Activated T-cell treated with anti-CD3 and anti-CD28 coated beads, Interleukin-2, amount 50 U/mL, for 1 hour (primary cell): ENCODE measurements at places on chromosomes 16 and 17.
A peak's percentile ranks its signal among the peaks of the same experiment; 100 is the strongest.

DNA sequence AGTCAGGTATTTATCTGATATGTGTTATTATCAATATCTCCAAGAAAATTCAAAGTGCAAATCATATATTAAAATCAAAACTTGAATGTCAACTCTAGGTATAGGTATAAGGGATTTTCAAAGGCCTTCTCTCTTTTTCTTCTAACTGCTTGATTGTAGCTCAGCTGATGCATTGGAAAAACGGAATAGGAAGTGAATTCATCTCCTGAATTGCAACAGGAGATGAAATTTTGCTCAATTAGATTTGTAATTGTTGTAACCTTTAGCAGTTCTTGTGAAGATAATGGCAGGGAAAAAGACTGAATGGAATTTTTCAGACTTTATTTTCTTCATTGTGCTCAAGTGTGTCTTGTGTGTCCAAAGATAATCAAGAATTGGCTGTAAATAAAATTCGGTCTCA lies 190.2 kb upstream of the KCNJ16 start:
- no peak for DNase-seq

DNA sequence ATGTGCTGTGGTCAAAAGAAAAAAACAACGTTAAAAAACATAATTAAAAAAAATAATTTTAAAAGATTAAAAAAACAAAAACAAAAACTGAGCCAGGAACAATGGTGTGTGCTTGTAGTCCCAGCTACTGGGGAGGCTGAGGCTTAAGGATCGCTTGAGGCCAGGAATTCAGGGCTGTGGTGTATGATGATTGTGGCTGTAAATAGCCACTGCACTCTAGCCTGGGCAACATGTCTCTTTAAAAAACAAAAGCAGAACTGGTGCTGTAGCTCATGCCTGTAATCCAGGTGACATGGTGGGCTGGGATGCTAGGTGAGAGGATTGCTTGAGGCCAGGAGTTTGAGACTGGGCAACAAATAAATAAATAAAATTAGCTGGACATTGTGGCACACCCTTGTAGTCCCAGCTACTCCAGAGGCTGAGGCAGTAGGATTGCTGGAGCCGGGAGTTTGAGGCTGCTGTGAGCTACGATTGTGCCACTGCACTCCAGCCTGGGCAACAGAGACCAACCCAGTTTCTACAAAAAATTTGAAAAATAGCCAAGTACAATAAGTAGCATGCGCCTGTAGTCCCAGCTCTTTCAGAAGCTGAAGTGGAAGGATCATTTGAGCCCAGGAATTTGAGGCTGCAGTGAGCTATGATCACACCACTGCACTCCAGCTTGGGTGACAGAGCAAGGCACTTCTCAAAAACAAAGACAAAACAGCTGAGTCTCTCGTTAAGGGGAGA lies 43.6 kb downstream of the NFATC3 start:
- DNase-seq: no peak

DNA sequence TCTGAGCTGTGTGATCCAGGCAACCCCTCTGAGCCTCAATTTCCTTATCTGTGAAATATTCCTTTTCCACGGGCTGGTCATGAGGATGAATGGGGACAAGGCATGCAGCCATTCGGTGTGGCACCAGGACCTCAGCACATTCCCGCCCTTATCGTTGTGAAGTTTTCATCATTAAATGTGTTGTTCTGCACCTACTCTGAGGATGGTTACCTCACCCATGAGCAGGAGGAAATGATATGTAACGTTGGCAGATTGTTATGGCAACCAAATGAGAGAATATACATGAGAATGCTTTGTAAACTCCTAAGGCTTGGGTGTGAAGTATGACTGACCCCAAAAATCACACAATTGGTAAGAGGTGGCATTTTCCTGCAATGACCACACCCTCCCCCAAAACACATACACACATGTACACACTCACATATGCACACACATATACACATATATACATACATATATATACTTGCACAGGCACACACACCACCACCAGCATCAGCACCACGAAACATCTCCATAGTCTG lies 39.5 kb downstream of the SMARCE1 start:
- peak; percentile 62 for DNase-seq

GRCh38 chr16:78462288-78463208 lies 363.1 kb downstream of the WWOX start:
- no peak for DNase-seq

DNA sequence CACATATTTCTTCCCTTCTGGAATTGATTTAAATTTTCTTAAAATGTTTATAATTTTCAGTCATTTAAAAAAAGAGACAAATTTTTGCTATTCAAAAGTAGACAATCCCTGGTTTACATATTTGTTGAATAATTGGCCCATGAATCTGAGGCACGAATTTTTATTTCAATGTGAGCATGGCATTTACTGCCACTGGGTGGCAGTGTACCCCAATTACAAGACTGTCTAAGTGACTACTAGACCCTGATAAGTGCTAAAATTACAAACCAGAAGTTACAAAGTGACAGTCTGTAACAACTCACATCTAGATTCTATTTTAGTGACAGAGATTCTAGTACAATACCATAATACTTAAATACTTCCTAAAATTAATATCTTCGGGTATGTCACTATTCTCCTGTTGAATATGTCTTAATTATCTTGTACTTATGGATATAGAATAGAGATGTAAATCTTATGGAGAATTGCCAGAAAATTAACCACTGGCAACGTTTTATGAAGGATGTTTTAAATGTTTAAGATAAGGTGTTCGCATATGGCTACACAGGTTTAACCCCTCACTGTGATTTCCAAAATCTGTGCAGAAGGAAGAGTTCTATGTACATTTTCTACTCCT lies 235.8 kb downstream of the MAP2K4 start:
- DNase-seq: no peak

- DNase-seq: peak; percentile 61
Measured at GRCh38 chr16:68229431-68230175, 6.3 kb downstream of the ESRP2 start.

DNA sequence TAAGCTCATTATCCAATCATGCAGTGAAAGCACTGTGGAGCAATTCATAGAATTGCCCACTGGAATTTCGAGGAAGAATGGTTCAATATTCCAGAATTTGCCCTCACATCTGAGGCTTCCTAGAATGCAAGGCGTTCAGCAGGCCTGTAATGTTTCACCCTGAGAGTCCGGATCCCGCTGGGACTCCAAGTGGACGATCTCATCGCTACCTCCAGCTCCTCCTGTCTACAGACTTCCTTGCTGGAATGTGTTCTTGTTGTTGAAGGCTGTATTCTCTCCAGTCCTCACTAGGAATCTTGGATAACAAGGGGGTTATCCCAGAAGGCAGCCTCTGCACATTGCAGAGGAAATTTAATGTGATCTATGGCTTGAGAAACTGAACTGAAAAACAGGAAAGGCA lies 7.8 kb downstream of the SLC47A1 start:
- no peak for DNase-seq

- DNase-seq: no peak
Measured at GRCh38 chr17:66813296-66813695, 21.6 kb upstream of the CACNG5 start.

DNA sequence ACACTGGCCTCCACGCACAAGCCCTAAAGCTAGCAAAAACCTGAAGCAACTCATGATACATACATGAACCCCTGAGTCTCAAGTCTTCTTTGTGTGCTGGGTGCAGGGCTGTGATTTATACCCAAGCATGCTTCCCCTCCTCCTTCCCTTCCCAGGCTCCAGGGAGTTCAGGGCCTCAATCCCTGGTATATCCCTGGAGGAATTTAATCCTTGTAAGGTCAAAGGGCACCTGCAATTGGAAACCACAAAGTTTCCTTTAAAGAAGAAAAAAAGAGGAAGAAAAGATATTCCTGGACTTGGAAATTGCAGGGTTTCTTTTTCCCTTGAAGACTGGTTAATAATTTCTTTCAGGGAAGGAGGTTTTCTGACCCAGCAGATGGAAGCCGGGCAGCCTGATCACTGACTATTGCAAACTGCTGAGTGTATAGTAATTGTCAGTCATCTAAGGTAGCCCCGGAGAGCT lies 182.3 kb downstream of the AATF start:
- no peak for DNase-seq

DNA sequence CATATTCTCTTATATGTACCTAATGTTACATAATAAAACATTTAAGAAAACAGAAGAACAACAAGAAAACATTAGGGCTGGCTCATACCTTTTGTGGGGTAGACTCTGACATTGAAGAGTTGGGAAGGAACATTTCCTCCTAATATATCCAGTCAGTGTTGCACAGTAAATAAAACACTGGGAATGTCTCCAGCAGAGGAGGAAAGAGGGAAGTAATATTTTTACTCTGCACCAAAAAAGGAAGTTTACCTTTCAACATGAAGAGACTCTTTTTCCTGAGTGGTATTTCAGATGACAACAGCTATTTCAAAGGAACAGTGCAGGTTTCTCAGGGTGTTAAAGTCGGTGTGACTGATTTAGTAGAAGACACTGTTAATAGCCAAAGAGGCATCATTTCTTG lies 31.9 kb downstream of the EPN2 start:
- DNase-seq: no peak

DNA sequence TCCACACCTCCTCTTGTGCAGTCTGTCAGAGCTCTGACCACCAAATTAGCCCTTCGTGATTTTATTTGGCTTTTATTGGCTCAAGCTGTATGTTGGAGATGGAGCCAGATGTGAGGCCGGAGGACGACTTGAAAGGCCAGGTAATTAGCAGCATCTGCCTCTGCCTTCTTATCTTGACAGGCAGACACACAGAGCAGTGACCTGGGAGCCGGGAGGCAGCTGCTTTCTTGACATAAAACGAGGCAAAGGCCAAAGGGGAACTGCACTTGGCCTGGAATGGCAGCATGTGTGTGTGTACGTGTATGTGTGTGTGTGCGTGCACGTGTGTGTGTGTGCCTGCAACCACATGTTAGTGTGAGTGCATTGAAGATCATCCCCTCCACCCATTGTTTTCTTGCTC lies 56.9 kb upstream of the BRD7 start:
- no peak for DNase-seq

- no peak for DNase-seq
Measured at GRCh38 chr17:80243526-80244433, 16.9 kb upstream of the RNF213 start.

GRCh38 chr16:12449795-12450194 lies 353.9 kb downstream of the CPPED1 start:
- DNase-seq: no peak

DNA sequence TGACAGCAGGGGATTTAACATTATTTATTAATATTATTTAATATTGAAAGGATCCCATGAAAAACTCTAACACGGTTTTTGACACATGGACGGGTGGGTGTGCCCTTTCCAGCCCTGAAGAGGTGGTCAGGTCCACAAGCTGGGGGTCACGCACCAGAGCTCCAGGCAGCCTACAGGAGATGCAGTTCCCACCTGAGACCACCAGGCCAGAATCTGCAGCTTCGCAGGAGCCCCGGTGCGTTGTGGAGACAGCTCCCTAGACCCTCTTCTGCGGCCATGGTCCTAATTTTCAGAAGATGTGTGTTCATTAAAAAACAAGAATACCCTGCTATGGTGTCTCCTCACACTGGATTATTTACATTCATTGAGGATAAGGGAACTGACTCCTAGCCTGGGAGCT lies 331.1 kb downstream of the C16orf95 start:
- DNase-seq: no peak

DNA sequence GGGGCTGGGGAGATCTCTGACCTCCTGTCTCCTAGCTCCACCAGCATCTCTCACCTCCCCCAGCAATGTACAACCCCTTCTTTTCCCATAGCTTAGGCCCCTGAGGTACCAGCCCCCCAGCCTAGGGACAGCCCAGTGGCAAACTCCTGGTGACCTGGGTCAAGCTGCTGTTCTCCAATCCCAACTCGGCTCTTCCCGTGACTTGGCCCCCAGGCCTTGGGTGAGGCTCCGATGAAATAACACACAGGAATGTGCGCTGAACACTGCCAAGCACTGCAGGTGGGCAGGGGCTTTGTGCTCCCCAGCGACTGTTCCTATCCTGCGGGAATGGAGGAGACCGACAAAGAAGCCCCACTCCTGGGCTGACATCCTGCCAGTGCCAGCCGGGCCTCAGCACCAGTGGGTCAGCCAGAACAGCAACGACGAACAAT lies 63.7 kb upstream of the AMZ2 start:
- DNase-seq: no peak

DNA sequence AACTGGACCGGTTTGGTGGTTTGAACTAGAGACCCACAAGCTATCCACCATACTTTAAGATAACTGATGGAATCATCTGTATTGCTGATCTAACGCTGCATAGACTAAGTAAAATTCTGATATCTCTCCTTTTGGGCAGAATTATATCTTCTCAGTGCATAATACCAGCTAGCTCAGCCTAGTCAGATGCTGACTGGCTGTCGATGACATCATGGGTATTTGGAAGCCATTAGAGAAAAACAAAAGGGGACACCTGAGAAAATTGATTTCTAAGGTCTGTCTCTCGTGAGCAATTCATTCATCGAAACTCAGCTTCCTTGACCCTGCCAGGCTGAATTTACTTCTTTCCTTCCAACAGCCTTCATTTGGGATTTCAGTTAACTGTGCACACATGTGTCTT lies 263.0 kb upstream of the CCL2 start:
- no peak for DNase-seq

DNA sequence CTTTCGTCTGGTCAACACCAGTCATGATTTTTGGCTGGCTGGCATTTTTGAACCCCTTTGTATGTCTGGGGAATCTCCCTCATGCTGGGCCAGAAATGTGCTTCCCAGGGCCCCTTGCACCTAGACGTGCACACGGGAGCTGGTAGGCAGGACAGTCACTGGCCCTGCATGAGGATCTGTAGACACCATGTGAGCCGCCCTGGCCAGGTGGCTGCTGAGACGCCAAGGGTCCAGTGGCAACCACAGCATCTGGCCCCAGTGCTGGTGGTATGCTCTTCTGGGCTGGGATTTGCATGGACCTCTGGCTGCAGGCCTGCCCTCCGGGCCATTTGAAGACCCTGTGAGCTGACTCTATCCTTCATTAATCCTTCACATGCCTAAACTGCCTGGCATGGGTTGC lies 67.5 kb downstream of the NT5M start:
- DNase-seq: no peak

DNA sequence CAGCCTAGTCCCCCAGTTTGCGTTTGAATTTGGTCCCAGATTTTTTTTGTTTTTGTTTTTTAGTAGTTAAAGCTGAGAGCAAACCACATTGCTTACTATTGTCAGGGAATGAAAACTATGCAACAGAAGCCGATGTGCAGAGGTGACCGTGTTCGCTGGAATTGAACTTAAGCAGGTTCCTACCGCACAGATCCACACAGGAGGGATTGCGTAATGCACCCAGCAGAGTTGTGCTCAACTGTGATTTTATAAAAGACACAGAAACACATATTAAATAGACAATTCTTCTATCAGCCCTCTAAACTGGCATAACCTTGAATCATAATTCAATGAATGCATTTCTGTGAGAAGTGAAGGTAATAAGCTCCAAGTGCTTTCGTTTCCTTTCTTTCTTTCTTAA lies 443.0 kb downstream of the WWOX start:
- no peak for DNase-seq

- DNase-seq: no peak
Measured at GRCh38 chr17:65254166-65254565, 117.0 kb downstream of the RGS9 start.

- no peak for DNase-seq
Measured at GRCh38 chr17:1521086-1521640, 4.8 kb upstream of the INPP5K start.

GRCh38 chr17:7186241-7186640 lies 7.1 kb upstream of the ASGR1 start:
- DNase-seq: no peak

- no peak for DNase-seq
Measured at GRCh38 chr17:33121756-33122155, 130.1 kb downstream of the SPACA3 start.
